ENCODE measurements at places on chromosomes 13 and 19.

DNA sequence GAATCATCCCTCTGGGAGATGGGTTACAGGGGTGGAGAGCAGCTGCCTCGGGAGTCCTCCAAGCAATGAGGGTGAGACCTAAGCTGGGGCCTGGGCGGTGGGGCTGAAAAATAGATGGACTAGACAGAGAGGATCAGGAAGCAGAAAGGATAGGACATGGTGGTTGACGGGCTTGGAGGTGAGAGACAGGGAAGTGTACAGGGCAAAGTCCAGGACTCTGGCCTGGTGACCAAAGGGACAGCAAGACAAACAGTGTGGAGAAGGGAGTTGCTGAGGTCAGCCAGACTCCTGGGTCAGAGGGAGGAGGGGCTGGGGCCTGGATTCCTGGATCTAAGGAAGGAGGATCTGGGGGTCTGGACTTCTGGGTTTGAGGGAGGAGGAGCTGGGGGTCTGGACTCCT is 5.5 kb downstream of the PHLDB3 start:
- no peak for DNase-seq

DNA sequence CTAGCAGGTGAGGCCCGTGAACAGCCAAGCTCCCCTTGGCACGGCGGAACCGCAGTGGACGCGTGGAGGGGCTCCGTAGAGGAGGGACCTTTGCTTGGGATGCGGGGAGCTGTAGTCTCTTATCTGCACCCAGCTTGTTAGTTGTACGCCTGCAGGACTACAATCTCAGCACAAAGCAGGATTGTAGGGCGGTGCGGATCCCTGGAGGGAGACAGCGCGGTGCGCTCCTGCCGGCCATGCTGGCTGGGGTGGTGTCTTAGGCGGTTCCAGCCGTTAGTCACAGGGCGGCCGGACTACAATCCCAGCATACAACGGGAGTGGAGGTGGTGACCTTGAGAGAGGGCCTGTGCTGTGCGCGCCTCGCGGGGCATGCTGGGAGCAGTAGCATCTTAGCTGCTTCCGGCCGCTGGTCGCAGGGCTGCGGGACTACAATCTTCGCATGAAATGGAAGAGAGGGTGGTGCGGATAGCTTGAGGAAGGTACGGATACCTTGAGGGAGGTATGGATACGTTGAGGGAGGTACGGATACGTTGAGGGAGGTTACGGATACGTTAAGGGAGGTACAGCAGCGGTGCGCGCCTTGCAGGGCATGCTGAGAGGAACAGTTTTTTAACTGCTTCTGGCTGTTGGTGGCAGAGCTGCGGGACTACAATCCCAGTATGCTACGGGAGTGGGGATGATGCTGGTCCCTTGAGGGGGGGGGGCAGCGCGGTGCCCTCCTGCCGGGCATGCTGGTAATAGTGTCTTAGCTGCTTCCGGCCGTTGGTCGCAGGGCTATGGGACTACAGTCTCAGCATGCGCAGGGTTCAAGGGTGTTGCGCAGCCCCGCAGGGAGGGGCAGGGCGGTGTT is 1419.1 kb downstream of the UQCRFS1 start:
- peak; percentile 83 for DNase-seq

DNA sequence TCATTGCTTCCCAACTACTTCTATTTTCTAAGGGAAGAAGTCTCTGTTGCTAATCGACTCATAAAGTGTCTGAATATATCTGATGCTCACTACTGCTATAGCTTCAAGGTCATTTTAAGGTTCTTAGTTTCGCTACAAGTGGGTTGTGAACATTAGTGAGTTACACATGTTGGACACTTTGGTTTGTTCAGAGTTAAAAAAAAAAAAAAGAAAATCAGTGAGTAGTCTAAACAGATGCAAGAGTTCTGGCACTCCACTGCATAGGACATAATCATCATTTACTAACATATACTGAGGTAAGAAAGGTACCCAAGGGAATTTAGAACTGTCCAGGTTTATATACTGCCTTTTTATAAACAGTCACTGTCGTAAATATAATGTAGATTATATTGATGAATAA is 108.8 kb downstream of the KLF12 start:
- DNase-seq: no peak

DNA sequence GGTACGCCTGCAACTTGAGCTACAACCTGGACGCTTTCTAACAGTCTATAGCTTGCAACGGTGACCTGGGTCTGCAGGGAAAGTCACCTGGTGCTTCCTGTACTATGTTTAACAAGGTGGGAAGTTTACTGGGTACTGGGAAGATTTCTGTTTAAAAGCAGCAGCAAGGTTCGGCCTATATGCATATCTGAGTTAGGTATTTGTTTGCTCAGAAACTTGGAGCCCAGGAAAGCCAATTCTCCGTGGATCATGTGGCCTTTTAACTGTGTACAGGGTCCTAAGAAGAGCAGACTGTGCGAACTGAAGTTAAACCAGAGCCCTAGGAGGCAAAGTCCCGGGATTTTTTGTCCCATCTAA is 103.1 kb downstream of the STK24 start:
- no peak for DNase-seq

DNA sequence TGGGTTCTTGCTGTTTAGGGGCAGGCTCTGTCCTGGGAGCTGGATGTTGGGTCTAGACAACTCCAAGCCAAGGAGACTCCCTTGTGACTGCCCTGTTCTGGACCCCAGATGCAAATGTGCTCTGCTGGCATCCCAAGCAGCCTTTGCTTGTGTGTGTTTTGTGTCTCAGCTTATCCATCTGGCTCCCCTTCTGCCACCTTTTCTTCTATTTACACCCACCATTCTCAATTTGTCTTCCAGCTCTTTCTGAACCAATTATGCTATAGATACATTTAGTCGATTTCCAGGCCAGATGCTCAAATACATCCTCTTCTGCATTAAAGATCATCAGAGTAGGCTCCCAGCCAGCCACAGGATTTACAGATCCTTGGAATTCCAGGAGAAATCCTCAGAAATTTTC is 115.0 kb upstream of the SLC7A1 start:
- DNase-seq: no peak

GRCh38 chr13:44032802-44033201 is 153.1 kb downstream of the LACC1 start:
- DNase-seq: no peak

Data from activated CD8-positive, alpha-beta memory T cell treated with anti-CD3 and anti-CD28 coated beads for 4 hours (primary cell).